ENCODE measurements at places on chromosomes 3 and 15.

DNA sequence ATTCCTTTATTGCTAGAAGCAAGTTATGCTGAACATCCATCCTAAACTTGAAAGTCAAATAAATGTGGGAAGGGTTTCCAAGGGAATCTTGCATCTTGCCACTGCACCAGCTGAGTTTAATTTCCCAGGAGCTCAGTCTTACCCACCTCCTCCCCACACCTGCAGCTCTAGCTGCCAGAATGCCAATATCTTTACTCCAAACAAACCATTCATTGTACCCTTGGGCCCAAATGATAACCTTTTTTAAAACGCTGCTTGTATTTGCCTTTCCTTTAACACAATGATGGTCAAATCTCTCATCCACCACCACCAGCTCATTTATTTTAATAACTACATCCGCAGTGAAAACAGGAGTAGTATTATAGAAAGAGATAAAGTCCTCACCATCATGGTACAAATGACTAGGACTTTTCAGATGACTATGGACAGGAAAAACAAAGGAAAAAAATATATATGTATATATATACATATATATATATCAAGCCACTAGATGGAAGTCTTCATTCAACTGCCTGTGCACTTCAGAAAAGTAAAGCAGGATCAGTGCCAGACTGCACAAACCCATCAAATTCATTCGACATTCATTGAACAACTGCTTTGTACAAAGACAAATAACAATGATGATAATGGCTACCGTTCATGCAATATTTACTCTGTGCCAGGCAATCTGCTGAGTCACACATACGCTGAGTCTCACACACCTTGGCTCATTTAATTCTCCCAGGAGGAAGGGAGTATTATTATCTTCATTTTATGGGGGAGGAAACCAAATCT lies 44.0 kb downstream of the BFSP2 start:
- DNase-seq = peak; percentile 93

- DNase-seq = no peak
Observed at GRCh38 chr15:31478702-31479221, 152.1 kb downstream of the KLF13 start.

- no peak for DNase-seq
Observed at GRCh38 chr15:67790610-67791319, 34.5 kb upstream of the SKOR1 start.

DNA sequence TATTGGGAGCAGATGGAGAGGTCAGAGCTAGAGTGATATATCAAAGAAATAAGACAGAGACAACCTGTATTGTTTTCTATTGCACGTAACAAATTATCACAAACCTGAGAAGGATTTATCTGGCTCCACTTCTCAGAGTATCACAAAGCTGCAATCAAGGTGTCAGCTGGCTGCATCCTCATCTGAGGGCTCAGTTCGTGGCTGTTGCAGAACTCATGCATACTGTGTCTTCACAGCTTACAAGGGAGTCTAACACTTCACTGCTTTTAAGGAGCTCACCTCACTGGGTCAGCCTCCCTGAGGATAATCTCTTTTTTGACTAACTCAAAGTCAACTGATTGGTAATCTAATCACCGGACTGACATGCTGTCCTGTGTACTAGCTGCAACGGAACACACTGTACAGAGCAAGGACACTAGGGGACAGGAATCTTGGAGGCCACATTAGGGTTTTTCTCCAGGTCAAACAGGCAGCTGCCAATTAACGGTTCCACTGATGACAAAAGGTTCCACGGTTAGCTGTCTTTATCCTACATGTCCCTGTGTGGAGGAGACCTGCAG lies 1006.8 kb upstream of the SEMA6D start:
- no peak for DNase-seq

- no peak for DNase-seq
Observed at GRCh38 chr3:155946178-155946577, 75.7 kb downstream of the GMPS start.
